ENCODE measurements at places on chromosomes 6 and 20.

DNA sequence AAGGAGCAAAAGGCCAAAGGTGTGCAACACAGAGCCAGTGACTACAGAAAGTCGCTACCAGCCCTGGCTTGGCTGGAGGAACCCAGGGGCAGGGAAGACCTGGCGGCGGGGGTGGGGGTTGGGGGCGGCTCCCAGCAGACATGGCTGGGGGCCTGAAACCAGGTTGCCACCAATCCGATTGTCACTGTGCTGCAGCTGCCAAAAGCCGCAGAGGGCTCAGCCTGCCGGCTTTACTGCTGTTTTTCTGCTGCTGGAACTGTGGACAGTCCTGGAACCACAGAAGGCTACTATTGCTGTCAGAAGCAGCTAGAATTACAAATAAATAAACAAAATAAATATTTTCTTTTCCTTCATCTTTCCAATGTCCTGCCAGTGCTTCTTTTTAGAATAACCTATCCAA, 25.7 kb upstream of the OGFRL1 start:
- no peak for DNase-seq

DNA sequence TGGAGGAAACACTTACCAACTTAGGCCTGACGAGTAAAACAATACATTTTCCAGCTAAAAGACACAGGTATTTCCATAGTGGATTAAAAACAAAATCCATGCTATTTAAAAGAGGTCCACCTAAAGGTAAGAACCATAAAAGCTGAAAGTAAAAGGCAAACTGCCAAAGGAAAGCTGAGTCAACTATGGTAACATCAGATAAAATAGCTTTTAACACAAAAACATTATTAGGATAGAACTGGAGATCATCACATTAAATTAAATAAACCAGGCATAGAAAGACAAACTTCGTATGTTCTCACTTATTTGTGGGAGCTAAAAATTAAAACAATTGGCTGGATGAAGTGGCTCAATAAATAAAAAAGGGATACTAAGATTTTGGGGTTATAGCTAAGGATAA, 166.8 kb upstream of the SLC22A16 start:
- no peak for DNase-seq

DNA sequence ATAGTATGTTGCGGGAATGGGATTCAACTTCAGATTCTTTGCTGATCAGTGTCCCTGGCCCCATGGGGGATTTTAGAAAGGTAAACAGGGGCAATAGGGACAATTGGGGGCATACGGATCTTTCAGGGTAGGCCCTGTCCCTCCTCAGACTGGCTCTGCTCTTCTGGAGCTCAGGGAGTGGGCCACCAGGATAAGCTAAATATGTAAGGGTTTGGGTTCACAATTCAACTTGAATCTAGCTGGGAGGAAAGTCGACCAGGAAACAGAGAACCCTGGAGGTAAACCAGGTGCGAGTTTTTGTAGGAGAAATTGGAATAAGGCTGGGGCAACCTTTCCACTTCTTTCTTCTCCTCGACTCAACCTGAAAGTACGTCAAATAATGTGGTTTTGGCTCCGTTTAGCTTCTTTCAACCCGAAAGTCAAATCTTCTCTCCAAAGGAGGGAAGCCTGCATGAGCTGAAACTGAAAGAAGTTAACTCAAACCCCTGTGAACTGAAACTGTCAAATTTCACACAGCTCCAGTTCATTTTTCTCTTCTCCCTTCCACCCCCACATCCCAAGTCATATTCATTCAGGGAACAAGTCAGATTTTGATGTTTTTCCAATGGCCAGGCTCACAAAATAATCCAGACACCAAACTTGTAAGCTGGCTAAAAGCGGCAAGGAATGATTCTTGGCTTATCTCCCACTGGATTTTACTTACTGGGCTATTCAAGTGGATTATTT, 278.2 kb downstream of the CLIC5 start:
- DNase-seq = no peak

GRCh38 chr6:108699290-108700041, 138.7 kb downstream of the FOXO3 start:
- DNase-seq = no peak

GRCh38 chr20:39758876-39759275, 796.7 kb downstream of the DHX35 start:
- DNase-seq = no peak

DNA sequence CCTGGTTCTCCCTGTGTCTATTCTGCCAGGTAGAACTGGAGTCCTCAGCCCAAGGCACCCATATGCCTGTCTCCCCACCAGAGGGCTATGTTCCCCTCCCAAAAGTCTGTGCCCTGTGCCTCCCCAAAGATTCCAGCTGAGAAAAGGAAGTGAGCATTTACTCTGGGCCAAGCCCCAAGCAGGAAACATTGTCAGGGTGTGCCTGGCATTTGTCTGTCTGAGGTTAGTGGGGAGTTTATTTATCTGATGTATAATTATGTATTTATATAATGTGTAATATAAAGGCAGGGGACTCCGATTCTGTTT, 5.6 kb downstream of the GDF5 start:
- no peak for DNase-seq

GRCh38 chr6:142207265-142207877, 60.3 kb downstream of the VTA1 start:
- DNase-seq = peak; percentile 9

GRCh38 chr6:97535800-97536199, 252.8 kb upstream of the MMS22L start:
- DNase-seq = no peak

GRCh38 chr6:169701311-169701953, 397 bp downstream of the WDR27 start:
- peak; percentile 6 for DNase-seq

DNA sequence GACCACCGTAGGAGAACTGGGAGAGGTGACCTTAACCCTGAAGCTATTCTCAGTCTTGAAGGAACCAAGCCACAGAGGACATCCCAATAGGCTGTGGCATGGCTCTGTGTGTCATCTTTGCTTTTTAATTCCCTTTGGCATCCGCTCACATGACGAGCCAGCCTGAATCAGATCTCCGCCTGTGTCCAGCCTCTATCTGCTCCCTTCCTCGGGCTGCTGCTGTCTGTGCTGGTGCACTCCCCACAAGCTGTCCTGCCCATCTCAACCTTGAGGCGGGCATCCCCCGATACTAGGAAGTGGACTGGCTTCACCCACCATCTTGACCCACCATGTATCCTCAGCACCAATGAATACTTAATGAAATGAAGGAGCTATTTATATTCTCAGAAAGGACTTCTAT, 111.9 kb downstream of the SLC23A2 start:
- no peak for DNase-seq

GRCh38 chr6:119052987-119053386, 25.5 kb downstream of the FAM184A start:
- no peak for DNase-seq

- DNase-seq = no peak
Observed at GRCh38 chr20:16397086-16397485, 176.2 kb downstream of the KIF16B start.

DNA sequence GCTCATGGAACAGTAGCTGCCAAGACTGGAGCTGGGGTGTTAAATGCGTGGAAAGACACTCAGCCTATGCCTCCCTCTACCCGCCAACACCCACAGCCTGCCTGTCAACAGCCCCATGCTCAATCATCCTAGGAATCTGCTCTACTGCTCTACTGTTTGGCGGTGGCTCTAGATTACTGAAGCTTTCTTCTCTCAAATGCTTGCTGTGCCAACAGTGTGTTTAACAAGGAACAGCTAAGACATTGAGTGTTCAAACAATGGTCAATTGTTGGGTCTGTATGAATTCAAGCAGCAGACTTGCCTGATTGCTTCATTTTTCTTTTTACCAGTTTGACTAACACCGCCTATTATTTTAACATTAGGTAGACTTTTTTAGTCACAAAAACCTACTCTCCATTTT, 258.6 kb downstream of the SOD2 start:
- no peak for DNase-seq

- DNase-seq = no peak
Observed at GRCh38 chr6:169997930-169998218, 246.5 kb downstream of the ERMARD start.

- DNase-seq = no peak
Observed at GRCh38 chr20:13883425-13883824, 98.6 kb downstream of the NDUFAF5 start.

DNA sequence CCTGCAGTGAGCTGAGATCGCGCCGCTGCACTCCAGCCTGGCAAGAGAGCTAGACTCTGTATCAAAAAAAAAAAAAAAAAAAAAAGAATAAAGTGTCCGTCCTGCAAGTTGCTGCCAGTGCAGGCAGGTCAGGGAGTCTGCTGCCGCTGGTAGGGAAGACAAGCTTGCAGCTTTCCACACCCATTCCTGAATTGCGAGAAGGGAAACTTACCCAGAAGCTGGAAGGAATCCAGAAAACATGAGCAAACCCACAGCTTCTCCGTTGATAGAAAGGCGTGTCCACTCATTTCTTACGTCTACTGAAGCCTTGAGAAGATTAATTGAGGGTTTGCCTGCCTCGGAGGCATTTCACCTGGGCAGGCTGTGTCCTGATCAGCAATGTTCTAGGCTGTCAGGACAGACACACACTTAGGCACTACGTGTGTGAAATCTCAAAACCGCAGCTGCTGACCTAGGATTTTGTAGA, 61.6 kb upstream of the DSP start:
- DNase-seq = no peak

GRCh38 chr6:63353286-63353630, 33.5 kb upstream of the LGSN start:
- DNase-seq = no peak

GRCh38 chr6:150905769-150906168, 40.3 kb downstream of the MTHFD1L start:
- DNase-seq = no peak

- DNase-seq = no peak
Observed at GRCh38 chr6:131208787-131209186, 73.5 kb downstream of the AKAP7 start.

GRCh38 chr6:87590990-87591389, 1.1 kb downstream of the ORC3 start:
- DNase-seq = no peak

GRCh38 chr20:42846784-42847490, 342.8 kb downstream of the PTPRT start:
- DNase-seq = no peak

DNA sequence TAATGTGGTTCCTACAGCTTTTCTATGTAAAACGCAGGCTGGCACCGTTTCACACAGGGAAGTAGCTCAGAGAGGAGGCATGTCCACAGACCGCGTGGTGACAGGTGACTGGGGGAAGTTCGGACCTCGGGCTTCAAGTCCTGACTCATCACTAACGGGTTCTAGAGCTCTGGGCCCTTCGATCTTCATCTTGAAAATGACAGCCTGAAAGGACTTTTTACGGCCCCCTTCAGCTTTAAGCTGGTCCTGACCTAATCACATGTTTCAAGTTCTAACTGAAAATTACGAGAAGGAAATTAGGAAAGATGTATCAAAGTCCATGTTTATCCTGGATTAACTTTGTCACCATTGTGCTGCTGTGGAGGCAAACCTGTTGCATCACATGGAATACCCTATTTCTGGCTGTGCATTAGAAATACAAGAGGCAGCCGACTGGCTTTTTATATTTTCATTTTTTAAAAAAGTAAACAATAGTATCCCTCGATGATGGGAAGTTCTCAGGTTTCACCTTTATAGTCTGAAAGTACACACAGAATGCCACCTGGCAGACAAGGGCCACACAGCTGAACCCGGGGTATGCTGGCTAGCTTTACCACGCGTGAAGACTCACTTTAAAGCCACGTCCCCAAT, 2.0 kb downstream of the MAN1A1 start:
- DNase-seq = no peak

DNA sequence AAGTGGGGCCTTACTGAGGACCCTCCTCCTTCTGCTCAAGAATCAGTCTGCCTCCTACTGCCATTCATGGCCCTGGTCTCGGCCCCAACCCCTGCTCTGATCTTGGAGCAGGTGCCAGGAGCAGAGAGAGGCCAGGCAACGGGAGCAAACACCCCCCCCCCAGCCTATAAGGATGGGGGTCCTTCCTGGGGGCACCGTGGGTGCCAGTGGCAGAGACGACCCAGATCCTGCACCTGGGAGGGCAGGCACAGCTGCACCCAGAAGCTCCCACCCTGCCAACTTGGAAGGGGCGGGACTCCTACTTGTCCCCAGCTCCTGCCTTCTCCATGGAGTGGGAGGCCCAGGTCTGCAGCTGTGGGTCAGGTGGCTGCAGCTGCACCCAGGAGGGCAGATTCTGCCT, 183.2 kb downstream of the EYA4 start:
- DNase-seq = no peak

- DNase-seq = no peak
Observed at GRCh38 chr20:58762120-58762519, 69.5 kb downstream of the NPEPL1 start.

- no peak for DNase-seq
Observed at GRCh38 chr6:11858439-11858838, 79.8 kb upstream of the ADTRP start.

DNA sequence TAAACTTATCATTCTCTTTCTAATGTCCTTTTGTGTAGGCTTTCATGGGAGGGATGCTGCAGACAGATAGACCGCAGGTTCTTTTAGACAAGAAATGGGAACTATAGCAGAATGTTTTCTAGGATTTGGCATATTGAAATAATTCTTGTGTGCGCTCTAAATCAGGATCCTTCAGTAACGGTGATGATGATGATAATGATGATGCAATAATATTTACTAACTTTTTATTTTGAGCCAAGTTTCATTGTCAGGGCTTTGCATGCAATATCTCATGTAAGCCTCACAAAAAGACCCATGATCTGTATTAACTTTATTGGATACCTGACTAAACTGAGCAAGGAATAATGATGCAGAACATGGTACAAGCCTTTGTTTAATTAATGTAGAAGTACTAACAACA, 280.1 kb downstream of the HAO1 start:
- no peak for DNase-seq

DNA sequence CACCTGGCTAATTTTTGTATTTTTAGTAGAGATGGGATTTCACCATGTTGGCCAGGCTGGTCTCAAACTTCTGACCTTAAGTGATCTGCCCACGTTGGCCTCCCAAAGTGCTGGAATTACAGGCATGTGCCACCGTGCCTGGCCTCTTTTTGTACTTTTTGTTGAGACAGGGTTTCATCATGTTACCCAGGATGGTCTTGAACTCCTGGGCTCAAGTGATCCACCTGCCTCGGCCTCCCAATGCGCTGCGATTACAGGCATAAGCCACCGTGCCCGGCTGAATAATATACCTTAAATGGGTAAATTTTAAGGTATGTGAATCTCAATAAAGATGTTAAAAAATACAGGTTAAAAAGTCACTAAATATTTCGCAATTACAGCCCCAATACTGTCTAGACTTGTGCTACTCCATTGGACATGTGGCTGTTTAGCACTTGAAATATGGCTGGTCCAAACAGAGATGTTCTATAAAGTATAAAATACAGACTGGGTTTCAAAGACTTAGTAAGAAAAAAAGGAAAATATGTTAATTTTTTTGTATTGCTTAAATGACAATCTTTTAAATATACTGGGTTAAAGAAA, 42.1 kb downstream of the PPP1R3G start:
- DNase-seq = no peak

- DNase-seq = no peak
Observed at GRCh38 chr20:17756529-17756928, 56.8 kb downstream of the BANF2 start.

DNA sequence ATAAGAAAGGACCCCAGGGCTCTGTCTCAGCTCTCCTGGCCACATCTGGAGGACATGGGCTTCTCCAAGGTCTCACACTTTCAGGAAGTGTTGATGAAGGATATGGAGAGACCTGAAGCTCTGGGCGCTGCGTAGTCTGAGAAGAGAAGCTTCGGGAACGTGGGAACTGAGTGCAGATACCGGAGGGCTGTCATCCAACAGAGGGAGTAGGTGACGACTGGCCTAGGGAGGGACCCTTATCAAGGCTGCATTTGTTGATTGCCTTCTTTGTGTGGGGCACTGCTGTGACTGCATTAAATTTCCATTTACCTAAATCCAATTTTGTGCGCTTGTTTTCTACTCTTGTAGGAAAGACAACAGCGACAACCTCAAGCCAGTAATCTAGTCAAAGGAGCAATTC, 63.4 kb downstream of the PLG start:
- DNase-seq = no peak

Measured in stimulated activated CD4-positive, alpha-beta T cell treated with anti-CD3 and anti-CD28 coated beads, TNF-alpha, amount 100 ng/mL, for 48 hours (primary cell).